ENCODE measurements at places on chromosomes 12 and 14.

DNA sequence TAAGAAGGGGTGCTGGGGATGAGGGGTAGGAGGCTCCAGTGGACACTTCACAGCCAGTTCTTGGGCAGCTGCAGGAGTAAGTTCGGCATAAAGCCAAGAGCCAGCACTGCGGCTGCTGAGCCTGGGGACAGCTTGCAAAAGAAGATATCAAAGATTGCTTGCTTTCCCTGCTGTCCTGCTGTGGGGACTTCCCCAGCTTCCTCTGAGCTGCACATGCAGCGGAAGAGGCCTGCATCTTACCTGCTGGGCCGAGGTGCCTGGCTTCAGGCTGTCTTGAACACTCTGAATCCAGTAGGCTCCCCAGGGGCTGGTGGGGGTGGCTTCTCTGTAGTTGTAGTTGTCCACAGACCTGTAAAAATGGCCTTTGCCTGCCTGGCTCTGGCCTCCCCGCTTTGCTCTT is 1.3 kb downstream of the CHGA start:
- DNase-seq: no peak

GRCh38 chr12:6799147-6799546 is 9.8 kb downstream of the CD4 start:
- no peak for DNase-seq

- no peak for DNase-seq
These were observed 284.2 kb upstream of the SOX5 start for GRCh38 chr12:24233519-24234246.

DNA sequence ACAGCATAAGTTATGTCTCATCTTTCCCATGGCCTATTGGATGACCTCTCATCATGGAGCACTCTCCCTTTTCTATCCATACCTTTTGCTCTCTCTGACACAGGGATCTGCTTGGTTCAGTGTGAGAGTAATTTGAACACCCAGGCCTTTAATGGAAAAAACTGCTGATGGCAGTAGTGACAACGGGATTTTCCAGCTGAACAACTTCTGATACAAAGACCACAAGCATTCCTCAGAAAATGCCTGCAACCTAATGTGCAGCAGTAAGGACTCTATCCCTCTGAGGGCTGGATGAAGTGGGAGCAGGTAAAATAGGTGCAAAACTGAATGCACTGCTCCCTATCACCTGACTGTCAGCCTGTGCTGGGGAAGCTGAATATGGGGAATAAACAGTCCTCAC is 51.0 kb downstream of the KANSL2 start:
- DNase-seq: no peak

DNA sequence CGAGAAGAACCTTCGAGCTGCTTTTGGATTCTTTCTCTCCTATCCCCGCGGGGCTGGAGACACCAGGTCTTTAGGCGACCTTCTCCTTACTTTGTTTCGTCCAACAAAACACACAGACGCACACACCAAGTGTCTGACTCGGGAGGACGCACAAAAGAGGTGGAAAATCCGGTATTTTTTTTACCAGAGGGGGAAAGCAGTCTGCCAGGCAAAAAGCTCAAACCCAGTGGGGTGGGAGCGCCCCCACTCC is 2.1 kb downstream of the SIX4 start:
- no peak for DNase-seq

- no peak for DNase-seq
These were observed 5.0 kb downstream of the RASAL1 start for GRCh38 chr12:113130457-113131135.

DNA sequence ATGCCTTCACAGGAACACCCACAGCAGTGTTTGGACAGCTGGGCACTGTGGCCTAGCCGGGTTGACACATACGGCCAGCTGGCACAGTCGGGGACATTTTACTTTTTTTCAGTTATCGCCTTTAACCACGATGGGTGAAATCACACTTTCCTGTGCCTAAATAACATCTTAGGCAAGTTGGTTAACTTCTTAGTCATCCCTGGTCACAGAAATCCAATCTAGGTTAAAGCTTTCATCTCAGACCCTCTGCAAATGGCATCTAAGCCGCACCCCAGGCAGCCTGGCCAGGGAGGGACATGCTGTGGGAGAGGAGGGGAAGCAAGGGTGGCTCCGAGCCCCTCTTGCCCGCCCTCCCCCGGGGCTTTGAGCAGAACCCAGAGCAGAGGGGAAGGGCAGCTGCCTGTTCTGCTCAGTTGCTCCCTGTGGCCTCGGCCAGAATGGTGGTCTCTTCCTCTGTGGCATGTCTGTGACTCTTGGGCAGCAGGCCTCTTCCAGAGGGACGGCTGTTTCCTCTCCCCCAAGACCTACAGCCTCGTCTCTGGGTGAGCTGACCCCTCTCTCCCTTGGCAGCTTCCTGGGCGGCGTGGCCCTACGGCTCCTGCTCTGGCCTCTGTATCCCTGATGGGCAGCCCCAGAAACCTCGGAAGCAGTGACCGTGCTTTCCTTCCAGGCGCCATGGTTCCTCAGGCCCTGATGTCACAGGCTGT is 85.4 kb upstream of the DYNC1H1 start:
- DNase-seq: no peak

- peak; percentile 3 for DNase-seq
These were observed 67.6 kb downstream of the FOXN3 start for GRCh38 chr14:89349171-89350008.

DNA sequence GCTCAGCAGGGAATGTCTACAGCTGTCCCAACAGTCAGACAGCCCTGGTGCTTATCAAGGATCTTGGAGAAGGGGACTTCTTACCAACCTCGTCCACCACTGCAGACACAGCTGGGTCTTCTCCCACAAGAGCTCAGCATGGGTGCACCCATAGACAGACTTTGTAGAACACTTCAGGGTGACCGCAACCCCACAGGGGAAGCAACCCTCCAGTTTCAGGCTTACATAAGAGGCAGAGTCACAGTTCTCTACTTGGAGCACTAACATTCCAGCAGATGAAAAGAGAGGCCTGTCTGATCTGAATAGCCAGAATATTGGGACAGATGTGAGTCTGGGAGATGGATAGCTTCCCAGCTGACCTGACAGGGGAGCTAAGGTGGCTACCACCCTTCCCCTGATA is 3.5 kb upstream of the CLEC1A start:
- no peak for DNase-seq

DNA sequence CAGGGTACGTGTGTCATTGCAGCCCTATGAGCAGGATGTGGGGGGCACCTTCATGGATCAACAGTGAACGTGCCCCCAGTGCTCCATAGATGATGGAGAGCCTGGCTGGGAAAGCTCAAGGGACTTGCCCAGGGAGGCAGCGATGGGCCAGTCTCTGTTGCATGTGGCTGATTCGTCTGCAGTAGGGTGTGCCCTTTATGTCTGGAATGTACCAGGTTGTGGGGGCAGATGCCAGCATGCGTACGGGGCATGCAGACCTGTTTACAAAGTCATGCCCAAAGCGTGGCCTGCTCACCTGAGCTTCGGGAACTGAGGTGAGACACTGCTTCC is 72.3 kb downstream of the TESC start:
- DNase-seq: no peak

- DNase-seq: no peak
These were observed 14.5 kb downstream of the CBX5 start for GRCh38 chr12:54265364-54265812.

DNA sequence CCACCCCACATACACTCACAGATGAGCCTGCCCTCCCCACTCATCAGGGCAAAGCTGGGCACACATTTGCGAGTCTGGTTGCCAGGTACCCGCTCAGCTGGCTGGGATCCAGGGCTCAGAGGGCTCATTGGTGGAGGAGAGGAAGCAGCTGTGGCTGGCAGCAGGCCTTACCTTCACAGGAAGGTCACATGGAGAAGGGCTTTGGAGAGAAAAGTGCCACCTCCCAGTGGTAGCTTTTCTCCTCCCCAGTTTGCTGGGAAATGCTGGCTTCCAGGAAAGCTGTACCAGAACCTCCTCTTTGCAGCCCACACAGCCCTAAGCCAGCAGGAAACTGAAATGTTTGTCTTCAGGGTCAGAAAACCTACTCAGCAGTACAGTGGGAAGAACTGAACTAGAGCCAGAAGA is 55.6 kb downstream of the LGMN start:
- DNase-seq: no peak
